ENCODE measurements at places on chromosomes 5 and 9.

GRCh38 chr9:128092199-128092977, 24.4 kb downstream of the SLC25A25 start:
- DNase-seq, result no peak

GRCh38 chr9:105007143-105007542, 79.2 kb upstream of the ABCA1 start:
- no peak for DNase-seq

DNA sequence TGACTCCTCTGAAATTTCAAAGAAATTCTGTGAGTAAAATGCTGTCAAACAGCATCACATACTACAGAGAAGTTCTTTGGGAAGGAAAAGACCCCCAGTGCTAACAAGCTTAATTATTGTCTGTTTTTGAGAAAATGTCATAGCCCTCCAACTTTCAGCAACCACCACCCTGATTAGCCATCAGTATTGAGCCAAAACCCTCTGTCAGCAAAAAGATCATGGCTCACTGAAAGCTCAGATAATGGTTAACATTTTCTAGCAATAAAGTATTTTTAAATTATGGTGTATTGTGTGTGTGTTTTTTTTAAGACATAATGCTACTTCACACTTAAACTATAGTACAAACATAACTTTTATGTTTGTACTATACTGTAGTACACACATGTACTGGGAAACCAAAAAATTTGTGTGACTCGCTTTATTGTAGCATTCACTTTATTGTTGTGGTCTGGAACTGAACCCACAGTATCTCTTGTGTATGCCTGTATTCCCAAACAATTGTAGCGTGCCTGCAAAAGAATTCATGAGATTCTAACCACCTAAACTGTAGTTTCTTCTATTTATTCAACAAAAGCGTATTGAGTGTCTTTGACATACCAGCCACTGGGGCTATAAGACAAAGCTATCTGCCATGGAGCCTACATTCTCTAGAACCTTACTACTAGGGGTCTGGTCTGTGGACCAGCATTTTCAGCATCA, 31.6 kb downstream of the TLE4 start:
- DNase-seq, result no peak

- DNase-seq, result no peak
Measured at GRCh38 chr9:3323714-3324113, 202.1 kb downstream of the RFX3 start.

GRCh38 chr9:92709954-92710353, 40.0 kb upstream of the IPPK start:
- DNase-seq, result no peak

DNA sequence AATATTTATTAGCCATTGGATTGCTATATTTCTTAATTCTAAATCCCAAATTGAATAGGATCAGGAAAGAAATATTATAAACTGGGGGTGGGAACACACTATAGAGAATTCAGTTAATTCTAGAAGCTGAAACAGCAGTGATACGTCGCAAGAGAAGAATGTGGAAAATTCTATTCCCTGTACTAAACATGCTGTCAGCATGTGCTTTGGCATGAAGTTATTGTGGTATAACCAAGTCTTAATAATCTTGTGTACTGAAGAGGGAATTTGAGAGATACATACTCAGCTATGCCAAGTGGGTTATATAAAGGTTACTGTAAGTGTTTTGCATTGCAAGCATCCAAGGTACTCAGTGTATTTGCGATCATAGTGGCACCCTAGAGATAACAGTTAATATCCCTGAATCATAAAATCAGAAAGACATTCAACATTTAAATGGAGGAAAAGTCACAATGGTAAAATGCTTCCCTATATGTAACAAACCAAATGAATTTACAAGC, 1492.9 kb upstream of the C9orf72 start:
- DNase-seq, result no peak

DNA sequence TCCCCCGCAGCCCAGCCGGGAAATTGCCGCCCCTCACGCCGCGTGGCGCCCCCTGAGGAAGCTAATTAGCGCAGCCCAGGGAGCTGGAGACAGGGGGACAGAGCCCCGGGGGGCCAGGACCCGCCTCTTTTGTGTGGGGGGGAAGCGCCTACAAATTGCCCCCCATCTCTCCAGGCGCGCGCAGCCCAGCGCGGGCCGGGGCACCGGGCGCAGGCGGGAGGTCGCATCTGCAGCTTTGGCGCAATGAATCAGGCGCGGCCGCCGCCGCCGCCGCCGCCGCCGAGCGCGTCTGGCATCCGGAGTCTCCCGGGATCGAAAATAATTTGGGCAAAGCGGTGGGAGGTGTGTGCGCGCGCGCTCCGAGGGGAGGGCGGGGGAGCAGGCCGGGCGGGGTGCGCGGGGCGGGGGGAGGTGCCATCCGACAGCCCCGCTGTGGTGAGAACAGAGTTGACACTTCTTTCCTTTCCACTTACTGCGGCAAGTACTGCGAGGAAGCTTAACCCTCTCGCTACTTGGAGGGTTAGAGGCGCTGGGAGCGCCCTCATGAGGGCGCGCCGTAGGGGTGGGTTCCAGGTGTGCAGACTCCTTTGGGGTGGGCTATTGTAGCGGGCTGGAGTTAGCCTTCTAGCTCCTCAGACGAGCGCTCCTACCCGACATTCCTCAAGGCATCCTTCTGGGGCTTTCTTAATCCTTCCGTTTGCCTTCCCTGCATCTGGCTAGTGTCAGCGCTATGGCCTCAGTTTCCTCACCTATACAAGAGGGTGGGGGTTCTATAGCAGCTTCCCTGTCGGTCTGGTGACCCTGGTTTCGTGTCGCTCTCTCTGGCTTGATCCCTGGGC, 63.1 kb downstream of the CXXC5 start:
- no peak for DNase-seq

DNA sequence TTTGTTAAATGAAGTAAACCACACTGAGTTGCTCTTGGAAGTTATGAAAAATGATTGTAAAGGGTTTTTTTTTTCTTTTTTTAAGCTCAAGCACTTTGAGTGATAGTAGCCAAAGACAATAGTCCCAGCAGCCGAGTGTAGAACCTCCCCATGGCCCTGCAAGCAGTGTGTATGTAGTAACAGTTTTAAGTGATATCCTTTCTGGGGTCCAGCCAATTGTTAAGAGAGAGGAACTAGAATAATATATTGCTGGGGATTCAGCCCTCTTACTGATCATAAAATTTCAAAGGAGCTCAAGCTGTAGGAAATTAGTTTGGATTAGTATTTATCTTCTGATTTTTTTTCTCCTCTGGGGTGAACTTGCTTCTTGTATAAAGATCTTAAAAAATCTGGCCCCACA, 43.2 kb downstream of the NPR3 start:
- no peak for DNase-seq

- DNase-seq, result no peak
Measured at GRCh38 chr9:113911850-113912557, 35.9 kb downstream of the ZNF618 start.

Measured in activated naive CD4-positive, alpha-beta T cell (primary cell).